ENCODE measurements at places on chromosomes 2 and 18.

- DNase-seq, result no peak
Observed at GRCh38 chr2:38685116-38685735, 19.3 kb downstream of the GALM start.

DNA sequence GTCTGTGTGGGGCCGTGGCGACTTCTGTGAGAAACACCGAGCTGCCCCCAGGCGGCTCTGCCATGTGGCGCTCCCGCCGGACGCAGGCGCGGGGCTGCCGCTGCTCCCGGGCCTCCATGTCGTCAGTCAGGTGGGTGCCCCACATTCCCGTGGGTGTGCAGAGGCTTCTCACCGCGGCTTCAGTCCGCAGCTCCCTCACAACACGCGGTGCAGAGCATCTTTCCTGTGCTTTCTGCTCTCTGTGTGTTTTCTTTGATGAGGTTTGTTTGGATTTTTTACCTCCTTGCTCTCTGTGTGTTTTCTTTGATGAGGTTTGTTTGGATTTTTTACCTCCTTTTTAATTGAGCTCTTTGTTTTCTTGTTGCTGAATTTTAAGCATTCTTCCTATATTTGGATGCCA, 13.0 kb downstream of the AQP12A start:
- DNase-seq, result no peak

GRCh38 chr2:219689676-219690628, 62.5 kb downstream of the SLC4A3 start:
- no peak for DNase-seq

DNA sequence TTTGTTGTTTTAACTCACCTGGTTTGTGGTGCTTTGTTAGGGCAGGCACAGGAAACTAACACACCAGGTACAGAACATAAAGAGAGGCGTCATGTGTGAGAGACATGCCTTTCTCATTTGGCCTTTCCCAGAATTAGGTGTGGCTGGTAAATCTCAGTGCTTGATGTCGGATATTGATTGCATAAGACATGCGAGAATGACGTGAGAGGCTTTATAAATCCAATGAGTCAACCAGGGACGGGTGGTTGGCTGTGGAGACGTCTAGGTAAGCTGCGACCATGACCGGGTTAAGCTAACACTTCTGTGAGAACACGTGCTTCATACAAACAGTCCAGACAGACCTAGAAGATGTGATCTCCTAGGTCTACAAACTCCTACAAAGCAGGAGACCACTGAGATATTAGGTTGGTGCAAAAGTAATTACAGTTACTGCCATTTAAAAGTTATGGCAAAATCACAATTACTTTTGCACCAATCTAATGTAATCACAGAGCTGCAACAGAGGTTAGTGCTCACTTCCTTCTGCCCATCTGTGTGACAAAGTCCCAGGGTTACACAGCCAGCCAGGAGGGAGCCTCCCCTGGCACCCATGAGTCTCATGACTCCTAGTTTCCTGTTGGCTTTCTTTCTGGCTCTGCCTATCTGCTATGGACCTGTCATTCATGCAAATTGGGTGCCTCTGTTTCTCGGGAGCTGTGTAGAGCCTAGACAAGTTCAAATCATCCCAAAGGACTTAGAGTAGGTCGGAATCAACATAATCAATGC, 98.9 kb upstream of the ATP8B1 start:
- no peak for DNase-seq

- no peak for DNase-seq
Observed at GRCh38 chr2:236345081-236345714, 81.0 kb upstream of the ASB18 start.

GRCh38 chr2:3665886-3666612, 8.0 kb downstream of the ALLC start:
- DNase-seq, result no peak

DNA sequence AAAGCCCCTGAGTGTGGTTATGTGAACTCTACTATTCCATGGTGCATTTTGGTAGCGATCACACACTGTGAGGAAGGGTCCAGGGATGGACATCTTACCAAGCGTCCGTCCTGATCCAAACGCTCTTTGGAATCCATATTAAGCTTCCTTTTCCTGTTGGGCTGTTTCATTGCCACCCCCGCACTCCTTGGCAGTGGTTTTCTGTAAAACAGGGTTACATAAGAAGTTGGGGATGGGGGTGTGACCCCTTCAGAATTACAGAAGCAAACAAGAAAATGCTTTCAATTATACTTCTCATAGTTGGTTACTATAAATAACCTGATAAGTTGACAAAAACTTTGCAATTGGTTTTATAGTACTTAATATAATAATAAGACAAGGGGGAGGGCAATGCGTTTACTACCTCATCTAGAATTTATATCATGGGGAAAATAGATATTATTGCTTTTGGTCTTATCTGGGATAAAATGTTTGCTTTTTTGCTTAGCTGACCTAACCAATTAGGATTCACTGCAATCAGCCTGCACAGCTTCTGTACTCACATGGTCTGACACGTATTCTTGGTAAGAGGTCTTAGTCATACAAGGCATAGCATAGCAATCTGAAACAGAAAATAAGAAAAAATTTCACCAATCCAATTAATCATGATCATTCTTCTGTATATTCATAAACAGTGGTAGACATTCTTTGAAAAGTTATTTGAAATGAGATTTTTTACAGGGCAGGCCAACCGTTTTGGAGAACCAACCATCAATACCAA, 103.1 kb downstream of the L3MBTL4 start:
- DNase-seq, result no peak

DNA sequence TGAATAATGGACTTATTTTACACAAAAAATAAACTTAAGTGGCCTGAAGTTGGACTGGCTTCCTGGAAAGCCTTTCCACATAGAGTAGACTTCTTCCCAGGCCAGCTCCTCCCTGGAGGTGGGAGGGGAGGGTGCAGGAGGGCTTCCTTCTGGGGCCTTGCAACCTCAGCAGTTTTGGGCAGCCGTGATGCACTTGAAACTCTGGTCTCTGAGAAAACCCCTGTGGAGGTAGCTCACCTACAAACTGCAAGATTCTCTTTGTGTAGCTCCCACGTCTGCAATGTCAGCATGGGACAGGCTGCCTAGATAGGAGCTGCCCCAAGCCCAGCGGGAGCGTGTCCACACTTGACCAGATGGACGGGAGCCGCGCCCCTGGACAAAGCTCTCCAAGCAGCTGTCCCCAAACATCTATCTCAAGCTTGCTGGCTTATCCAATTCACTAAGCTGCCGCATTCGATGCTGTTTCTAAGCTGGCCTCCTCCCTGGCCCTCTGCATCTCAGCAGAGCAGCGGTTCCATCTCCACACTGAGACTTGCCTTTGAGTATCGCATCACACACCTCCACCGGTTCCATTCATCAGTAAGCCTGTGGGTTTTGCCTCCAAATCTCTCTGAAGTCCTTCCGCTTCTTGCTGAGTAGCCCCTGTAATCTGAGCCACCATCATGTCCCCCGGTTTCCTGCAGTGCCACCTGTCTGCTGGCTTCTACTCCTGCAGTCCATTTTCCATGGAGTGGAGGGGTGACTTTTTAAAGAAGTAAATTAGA, 1.6 kb upstream of the LPIN1 start:
- no peak for DNase-seq

DNA sequence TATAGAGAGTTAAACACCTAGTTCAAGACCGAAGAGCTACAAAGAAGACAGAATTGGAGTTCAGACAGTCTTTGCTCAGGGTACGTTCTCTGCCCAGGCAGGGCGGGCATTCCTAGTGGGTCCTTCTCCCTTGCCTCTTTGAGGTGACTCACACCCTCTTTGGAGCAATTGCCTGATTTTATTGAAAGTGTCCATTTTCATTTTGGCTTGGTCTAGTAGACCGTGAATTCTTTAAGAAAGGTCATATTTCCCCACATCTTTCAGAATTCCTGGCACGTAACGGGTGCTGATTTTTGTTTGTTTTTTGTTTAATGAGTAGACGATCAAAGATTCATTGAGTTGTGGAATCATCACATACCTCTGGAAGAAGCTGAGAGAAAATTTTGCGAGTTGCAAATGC, 871.5 kb downstream of the RNF144A start:
- no peak for DNase-seq

DNA sequence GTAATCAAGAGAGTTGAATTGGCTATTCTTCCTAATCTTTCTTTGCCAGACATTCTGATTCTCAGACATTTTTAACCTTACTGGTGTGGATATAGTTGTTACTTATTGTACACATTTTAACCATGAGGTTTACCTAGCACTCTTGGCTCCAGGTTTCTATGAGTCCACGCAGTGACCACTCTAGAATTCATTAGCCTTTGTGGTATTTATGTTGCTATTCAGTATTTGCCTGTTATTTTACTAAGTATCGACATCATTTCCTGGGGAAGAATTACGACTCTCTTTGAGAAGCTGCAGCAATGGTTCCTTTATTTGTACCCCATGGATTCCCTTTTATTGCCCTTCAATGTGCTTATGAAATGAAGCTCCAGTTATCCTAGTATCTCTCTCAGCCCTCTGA, 120.7 kb downstream of the RDH14 start:
- DNase-seq, result no peak

DNA sequence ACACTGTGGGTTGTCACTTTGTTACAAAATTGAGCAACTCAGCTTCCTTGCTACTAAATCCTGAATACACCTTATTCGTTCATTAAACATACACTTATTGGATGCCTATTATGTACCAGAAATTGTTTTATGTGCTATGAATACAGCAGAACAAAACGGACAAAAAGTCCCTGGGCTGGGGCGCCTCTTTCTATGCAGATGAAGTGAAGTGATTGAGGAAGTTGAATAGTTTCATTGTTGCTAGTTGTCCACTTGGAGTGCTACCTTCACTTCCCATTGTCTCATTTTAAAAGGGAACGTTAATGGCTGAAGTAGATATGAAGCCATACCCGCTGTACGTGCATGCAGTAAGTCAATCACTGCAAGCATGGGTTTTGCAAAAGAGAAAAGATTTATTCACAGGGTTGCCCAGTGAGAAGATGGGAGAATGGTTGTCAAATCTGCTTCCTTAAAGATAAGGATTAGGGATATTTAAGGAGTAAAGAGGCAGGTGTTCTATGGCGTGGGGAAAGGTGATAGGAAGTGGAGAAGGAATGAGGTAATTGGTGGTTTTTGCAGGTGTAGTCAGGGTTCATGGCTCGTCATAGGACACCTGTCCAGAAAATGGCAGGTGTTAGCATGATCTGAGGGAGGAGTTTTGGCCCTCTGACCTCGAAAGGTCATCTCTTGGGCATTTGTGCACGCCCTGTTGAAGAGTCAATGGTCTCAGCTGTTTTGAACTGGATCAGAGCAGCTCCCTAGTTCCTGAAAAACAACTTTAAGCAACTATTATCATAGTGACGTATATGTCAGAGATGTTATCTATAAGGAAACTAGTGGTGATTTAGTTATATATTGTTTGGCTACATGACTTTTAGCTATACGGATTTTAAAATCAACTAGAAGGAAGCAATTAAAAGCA, 23.5 kb downstream of the TRPM8 start:
- DNase-seq, result no peak

GRCh38 chr2:62540408-62541168, 34.6 kb upstream of the TMEM17 start:
- no peak for DNase-seq

DNA sequence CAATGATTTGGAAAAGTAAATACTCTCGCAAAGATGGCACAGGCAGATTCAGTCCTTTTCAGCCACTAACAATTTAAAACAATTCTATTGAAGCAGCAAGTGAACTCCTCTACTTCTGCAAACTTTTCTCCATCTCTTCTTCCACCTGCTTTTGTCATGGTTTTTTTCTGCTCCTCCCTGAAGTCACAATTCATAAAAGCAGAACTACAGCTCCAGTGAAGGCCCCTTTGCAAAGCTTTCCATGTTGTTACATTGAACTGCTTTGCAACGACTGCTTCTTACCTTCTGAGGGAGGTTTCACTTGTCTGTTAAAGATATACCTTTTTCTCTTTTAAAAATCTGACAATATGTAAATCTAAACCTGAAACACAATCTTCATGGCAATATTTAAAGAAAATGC, 3.7 kb upstream of the SERTAD2 start:
- DNase-seq, result no peak

DNA sequence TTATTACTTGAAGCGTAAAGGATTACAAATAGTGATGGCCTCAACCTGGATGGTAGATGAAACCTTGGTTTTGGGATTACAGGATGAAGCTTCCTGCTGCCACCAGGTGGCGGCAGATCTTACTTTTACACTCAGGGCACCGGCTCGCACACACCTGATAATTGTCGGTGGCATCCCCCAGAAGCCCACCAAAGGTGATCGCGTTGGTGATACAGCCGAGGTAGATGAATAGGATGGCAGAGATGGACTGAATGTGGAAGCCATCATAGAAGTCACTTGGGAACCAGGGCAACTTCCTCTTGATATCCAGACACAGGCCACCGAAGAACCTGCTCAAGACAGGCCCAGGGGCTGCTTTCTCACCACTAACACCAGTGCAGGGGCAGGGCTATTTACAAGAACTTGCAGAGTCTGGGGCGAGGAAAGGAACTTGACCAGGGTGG, 51.8 kb downstream of the MTHFD2 start:
- DNase-seq, result peak; percentile 8

DNA sequence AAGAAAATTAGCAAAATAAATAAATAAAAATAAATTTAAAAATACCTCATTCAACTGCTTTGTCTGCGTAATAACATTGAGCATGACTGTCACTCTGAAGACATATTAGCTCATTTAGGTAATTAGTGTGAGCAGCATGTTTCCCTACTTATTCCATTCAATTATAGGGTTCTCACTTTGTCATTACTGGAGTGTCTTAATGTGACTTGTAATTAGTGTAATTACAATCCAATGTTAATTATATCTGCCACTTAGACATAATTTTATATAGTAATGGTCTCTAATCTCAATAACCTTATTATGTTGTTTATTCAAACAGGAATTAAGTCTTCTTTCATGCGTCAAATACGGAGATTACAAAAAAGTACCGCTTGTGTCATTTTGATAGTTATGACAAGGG, 893.9 kb upstream of the ACVR2A start:
- DNase-seq, result no peak

DNA sequence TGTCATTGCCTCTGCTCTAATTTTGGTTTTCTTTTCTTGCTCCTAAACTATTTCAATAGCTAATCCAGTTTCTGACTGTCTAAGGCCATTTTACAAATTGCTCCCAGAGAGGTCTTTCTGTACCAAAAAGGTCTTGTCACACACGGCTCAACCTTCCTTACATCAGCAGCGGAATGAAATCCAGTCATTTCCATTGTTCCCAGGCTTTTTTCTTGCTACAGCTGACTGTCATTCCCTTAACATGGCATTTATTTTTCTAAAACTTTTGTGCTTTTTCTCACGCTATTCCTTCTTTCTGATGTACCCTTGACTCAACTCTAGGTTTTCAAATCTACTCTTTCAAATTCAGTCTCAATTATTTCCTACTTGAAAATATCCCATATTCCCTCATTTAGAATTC, 24.3 kb downstream of the FAM171B start:
- no peak for DNase-seq

- no peak for DNase-seq
Observed at GRCh38 chr2:46781468-46782189, 134.0 kb downstream of the MCFD2 start.

DNA sequence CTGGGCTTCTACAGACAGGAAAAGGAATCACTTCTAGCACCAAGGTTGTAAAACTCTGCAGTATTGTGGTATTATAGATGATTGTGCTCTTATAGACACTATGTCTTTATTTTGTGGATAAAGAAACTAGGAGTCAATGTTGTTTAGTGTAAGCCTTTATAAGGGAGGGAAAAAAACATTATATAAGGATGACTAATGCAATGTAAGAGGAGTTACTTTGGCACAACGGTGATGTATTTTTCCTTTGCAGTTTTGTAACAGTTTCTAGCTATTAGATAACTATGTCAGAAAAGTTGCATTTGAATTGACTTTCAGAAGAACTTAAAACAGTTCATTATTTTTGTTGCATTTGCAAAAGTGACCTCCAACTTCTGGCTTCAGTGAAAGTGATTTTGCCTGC, 545.4 kb downstream of the CCDC85A start:
- no peak for DNase-seq

Measured in activated naive CD4-positive, alpha-beta T cell (primary cell).